ENCODE measurements at places on chromosomes 6 and 20.

DNA sequence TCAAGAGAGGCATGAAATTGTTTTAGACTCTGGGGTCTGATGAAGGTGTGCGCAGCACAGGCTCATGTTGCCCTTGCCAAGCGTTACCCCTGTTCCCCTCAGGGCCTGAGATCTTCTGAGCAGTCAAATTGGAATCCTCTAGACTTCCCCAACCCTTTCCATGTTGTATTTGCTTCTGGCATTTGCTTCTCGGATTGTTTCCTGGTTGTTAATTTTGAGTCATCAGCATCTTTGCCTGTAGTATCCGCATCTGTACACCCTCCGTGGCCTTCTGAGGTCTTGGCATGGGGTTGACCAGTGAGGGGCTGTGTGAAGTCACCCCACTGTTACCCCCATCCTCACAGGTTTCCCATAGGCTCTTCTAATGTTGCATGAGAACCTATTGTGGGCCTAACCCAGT, 40.9 kb downstream of the SLC24A3 start:
- no peak for DNase-seq

GRCh38 chr6:55017555-55018300, 156.6 kb upstream of the HCRTR2 start:
- DNase-seq = no peak

- no peak for DNase-seq
Observed at GRCh38 chr6:29797135-29797534, 30.5 kb upstream of the HLA-G start.

DNA sequence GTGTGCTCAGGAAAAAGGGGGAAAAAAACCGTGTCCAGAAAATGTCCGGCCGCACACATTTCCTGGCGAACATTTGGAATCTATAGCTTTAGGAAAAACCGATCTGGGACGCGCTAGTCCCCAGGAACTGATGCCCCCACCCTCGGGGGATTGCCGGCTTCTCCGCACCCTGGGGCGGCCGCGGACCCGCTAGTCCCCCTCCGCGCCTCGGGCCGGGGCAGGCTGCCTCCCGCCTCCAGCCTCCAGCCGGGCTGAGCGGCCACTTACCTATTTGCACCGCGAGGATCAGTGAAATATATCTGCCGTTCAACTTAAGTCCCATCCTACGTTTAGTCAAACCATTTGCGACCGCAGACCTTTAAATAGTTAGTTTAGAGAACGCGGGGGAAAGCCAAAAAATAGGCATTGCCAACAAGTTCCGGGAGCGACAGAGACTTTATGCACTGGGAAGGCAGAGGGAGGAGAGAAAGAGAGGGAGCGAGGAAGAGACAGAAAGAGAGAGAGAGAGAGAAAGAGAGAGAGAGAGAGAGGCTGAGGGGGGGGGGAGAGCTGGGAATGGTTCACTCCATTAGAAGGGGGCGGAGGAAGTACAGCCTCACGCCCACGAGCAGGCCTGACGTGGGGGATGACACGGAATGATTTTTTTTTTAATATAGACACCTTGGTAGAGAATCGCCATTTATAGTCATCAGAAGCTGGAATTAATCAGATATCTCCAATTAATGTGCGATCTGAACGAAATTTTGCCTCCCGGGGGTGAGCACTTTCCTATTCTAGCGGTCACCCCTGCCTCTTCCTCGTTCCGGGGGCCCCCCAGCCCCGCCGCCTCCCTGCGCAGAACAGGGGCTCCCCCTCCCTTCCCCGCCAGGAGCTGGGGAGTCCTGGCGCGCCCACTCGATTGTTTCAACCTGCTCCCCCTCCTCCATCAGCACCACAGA, at the start of gene NRN1:
TSS of gene NRN1 (minus strand) at position 498 of the 938 bp plus-strand sequence. CDS start at position 322, 176 bp downstream.
- peak; percentile 14 for DNase-seq

DNA sequence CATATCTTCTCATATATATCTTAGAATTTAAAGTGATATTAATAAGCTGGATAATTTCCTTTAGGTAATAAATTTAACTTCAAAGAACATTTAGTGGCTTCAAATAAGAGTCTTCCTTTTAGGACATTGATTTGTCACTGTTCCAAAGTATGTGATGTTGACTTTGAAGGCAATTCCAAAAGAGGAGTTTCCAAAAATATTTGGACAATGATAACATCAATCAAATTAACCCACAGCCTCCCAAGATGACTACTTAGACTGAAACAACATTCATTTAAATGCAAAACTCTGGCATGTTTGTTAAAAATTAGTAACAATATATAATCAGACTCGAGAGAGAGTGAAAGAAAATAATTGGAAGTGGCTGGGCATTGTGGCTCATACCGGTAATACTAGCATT, 211.1 kb downstream of the OGFRL1 start:
- no peak for DNase-seq

GRCh38 chr6:36712816-36713215, 15.2 kb downstream of the RAB44 start:
- no peak for DNase-seq

GRCh38 chr6:92589996-92590395, 829.4 kb downstream of the EPHA7 start:
- DNase-seq = no peak

GRCh38 chr20:46746956-46747526, 37.6 kb downstream of the SLC2A10 start:
- DNase-seq = peak; percentile 34

DNA sequence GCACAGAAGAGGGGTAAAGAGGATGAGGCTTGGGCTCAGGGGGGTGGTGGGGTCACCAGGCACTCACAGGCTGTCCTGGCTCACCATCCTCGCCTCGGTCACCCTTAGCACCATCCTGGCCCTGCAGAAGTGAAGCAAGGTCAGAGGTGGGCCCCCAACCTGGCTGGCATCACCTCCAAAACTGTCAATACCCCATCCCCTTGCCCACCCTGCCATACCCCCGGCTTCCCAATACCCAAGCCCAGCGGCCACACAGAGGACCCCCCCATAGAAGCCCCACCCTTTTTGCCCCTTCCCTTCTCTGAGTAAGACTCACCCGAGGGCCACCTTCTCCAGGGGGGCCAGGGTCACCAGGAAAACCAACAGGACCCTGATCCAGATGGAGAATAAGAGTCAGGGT, 23.6 kb downstream of the COL11A2 start:
- no peak for DNase-seq

DNA sequence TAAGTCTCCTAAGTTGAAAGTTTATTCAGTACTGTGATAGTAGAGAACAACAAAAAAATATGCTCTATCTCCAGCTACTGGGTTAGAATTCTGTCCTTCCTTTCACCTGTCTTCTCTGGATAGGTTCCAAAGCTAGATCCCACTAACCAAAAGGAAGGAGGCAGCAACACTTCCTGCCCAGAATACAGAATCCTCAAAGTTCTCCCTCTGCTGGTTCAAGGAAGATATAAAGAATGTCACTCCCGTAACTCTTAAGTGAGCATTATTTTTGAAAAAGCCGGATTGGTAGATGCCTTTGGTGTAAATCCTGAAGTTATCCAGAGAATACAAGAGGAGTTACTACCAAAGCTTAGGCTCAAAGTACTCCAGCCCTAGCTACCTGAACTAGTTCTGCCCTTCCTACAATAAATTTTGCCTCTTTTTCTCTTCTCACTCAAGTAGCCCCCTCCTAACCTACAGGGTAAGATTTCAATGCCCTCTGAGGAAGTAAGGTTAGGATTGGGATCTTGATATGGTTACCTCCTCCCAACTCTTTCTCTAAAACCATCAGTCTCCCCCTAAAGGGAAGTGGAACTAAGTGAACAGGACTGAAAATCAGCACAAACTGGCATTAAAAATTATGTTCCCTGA, 26.0 kb upstream of the CRIP3 start:
- no peak for DNase-seq

DNA sequence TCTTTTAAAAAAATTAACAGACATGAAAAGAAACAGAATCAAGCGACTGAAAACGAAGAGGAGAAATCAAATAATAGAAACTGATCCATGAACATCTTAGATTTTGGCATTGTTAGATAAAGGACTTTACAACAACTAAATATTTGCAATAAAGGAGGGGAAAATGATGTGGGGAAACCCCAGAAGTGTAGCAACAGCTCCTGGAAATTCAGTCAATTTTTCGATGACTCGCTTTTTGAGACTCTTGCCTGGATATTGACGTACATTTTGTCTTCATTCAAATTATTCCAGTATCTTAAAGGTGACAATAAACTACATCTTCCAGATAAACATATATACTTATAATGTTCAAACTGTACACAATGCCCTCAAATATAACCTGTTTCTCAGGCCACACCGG, 44.1 kb downstream of the ADGB start:
- no peak for DNase-seq

Data from lung (tissue), 17 donors.